Thoracic aorta (tissue), 2 donors: ENCODE measurements at places on chromosomes 3 and 15. TPM values are rescaled to one million over a fixed set of nuclear protein-coding genes. Genes with fewer than 3 reads are reported as not detected.

DNA sequence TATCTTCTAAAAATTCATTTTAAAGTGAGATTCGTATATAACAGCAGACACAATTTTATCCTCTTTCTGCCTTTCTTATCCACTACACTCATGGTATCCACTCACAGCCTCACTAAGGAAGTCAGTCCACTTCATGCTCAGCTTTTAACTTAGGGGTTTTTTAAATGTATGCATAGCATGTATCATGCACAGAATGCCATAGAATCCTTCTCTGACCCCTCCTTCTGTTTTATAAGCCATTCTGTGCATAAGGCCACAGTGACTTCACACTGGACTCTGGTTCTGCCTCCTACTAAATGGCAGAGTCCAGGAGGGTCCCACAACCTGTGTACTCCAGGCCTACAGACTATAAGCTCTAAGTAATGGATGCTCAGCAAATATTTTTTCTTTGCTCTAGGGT is 129.2 kb downstream of the ATG7 start:
- DNase-seq: no peak

The SLC2A2 gene
- total RNA-seq: not detected

GRCh38 chr15:65044724-65045481 is at the start of gene SLC51B:
Gene SLC51B (plus strand): TSS chr15:65045387. CDS start chr15:65050005, 4,618 bp downstream.
- no peak for DNase-seq

DNA sequence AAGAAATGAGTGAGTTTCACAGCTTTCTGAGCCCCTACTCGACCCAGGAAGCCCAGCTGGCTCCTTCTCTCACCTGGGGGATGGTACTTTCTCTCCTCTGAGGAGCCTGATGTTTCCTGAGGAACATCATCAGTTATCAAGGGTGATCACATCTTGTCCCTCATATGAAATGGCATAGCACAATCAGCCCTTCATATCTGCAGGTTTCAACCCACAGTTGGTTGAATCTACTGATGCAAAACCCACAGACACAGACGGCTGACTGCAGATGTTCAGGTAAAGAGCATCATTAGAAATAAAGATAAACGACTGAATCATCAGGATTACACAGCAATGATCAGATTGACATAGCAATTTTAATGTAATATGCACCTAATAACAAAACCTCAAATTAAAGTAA is 93.6 kb upstream of the OSTN start:
- DNase-seq: no peak

DNA sequence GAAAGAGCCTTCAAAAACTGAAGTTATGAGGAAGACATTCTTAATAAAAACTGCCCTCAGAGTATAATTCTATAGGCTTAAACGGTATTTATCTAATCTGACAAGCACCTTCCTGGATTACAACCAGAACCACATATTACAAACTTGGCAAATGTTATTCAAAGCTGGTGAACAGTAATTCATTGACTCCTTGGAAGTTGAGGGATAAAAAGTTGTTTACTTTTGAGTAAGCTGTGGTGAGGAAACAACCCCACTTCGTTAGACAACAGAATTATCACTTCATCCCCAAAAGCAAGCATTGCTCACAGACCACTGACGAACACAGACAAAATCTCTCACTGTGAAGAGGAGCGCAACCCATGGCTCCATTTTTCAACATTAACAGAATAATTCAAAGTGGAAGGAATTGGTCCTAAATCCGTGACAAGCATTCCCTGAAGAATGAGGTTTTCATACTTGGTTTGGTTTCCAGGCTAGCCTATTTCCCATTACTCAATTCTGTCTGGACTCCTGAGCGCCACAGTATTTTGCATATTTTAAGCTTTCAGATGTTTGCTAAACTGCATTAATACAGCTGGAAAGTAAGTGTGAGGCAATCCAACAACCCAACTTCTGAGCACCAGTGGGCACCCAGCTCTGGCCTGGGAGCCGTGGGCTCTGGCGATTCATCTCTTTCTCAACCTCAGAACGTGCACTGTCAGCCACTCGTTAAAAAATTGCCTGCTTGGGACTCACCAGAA is 32.7 kb downstream of the LRIG1 start:
- DNase-seq: no peak

DNA sequence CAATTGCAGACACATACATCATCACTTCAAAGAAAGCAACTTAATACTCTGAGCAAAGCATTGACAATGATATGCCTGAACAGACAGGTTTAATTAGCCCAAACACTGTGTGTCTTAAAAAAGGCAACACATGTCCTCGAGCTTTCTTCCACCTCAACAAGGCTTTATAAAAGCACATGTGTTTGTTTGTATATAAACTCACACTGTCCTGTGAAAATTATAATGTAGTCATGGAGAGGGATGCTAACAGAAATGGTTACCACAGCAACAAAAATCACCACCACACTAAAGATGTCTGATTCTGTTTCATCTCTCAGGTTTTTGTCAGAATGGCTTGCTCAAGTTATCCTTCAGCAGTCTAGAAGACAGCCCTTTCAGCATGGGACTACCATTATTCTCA is 314.7 kb downstream of the MAGI1 start:
- no peak for DNase-seq

The HTR3E gene
- not detected for total RNA-seq

The LDHAL6B gene
- not detected for total RNA-seq

DNA sequence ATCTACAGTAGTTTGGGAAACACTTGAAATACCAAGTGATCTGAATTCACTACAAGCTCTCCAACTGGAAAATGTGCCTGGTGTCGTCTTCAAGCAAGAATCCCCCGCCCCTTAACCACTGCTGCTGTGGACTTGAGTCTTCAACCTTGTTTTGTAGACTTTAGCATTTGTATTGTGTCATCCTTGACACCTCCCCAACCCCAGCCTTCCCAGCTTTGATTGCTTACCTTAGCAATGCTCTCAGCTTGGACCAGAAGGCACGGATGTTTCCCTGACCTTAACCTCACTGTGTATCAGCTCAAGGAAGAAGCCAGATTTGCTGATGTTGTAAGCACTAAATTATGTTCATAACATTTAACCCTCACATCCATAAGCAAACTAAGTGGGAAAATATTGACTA is 146.4 kb downstream of the IGF1R start:
- DNase-seq: no peak

GRCh38 chr15:74196175-74196574 is 6.4 kb downstream of the STRA6 start:
- no peak for DNase-seq

GRCh38 chr3:152196782-152197181 is 71.9 kb upstream of the MBNL1 start:
- no peak for DNase-seq

DNA sequence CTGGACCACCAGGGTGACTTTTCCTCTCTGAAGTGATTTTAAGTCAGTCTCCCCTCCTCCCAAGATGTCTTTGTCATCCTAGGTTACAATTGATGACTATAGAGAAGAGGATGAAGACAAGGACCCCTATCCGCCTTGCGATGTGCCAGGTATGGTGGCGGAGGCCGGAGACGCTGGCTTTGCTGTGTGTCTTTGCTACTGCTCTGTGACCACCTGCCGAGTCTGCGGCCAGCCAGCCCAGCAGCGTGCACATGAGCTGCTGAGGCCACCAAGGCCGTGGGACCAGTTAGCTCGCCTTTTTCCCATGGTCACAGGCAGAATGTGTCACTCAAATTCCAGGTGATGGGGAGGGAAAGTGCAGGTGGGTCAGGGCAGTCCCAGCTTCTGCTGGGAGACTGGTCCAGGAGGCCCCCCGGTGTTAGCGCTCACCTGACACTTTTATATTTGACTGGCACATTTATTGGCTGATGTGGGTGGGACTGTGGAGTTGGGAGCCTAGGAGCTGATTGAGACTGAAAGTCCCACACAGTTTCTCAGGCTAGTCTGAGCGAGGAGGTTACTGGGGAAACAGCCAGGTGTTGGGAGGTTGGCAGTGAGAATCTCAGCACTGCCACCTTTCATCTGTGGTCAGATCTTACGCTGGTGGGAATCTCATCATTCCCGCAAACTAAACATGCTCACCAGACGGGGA is 114.1 kb downstream of the CHDH start:
- no peak for DNase-seq

The FXR1 gene
- total RNA-seq: 103 TPM

DNA sequence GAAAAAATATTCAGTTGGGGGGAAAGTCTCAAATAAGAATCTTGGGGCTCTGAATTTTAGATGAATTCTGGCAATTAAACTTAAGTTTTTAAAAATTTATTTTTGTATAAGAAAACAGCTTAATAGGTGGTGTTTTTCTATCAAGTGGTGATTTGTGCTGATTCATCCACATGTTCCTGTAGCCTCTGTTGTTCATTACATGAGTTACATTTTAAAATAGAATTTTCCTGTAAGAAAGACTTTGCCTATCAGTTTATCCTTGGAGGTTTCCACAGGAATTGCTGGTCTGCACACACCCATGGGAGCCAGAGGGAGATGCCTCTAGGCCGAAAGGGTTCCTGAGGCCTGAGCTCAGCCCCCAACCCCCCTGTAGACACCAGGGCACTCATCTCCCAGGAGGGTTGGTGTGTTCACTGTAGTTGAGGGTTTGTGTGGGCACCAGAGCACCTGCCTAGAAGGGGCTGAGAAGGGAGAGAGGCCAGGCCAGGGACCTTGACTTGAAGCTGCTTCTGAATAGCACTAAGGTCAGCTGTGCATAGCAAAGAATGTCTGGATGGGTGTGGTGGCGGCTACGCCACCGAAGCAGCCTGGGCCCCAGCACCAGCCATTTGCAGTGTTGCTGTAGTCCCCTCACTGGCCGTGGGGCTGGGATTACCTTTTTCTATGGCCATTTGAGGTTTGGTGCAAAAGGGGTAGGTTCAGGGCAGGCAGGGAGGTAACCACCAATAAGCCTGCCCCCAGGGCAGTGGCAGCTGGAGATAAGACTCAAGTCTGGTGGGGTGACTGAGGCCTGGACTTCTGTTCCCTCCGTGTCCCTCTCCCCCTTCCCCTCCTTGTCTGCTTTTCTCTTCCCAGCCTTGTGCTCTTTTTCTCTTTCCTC is 11.9 kb downstream of the DNAJA4 start:
- no peak for DNase-seq
